ENCODE measurements at places on chromosomes 5 and 9.

DNA sequence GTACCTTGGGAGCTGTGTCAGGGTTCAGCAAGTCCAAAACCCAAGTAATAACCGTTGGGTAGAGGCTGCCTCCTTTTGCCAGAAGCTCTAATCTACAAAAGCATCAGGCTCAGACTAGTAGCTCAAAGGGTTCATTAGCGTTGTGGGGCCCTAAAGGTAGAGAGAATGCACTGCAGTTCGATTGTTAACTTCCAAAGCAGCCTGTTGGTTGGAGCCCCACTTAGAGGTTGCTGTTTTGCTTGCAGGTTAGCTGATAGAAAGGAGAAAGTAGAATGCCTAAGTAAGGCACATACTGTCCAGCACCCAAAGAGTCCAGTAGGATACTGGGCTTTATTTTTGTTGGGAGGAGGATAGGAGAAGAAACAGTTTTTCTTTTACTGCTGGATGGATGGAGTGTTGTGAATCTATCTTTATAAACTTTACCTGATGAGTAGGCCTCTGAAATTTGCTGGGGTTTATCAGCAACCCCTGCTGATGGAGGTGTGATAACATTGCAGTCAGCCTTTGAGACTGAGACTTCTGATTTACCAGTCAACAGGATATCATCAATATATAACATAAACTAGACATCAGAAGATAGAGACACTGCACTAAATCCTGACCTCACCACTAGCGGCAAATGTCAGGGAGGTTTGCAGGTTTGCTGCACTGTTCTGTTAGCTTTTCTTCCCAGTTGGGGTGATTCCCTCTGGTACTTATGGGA is 34.8 kb downstream of the ZNF131 start:
- no peak for DNase-seq

- DNase-seq: peak; percentile 100
These were observed 41.1 kb downstream of the FGF1 start for GRCh38 chr5:142644640-142645361.

DNA sequence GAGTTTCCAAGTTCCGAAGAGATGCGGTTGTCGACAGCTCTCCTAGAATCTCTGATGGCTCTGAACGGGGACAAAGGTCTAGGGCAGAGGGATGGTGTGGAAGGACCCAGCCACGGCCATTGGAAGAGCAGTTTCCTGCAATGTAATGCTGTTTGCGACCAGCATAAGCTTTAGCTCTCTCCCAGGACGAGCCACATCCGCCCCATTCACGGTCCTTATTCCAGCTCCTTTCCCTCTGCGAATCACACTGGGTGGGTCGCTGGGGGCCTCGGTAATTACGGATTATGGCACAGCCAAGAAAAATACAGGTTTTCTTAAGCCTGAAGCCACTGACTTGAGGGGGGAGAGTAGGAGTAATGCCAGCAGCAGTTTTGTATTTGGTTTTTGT is 22.7 kb downstream of the ANXA2R start:
- no peak for DNase-seq

- peak; percentile 81 for DNase-seq
These were observed 129.9 kb downstream of the RXRA start for GRCh38 chr9:134455934-134456755.

DNA sequence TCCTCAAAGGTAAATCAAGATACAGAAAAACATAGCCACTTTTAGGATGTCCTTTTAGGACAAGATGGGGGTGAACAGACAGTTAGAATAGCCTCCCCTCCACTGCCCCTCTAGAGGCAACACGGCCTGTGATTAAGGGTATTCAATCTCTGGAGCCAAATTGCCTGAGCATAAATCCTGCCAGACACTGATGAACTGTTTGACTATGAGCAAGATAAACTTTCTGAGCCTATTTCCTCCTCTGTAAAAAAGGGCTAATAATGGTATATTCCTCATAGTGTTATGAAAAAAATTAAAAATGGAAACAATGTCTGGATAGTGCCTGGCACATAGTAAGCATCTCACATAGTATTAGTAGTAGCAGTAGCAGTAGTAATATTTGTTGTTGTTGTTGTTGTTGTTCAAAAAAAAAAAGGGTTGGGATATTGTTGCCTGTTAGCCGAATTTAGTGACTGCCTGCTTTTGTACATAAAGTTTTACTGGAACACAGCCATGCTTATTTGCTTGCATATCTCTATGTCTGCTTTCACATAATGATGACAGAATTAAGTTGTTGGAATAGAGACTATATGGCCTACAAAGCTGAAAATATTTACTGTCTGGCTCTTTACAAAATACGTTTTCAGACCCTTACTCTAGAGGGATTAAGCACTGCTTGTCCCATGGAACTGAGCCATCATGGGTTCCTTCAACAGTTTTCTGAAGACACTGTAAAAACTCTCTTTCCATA is 536.3 kb downstream of the TLE4 start:
- no peak for DNase-seq

- DNase-seq: peak; percentile 26
These were observed 32.0 kb downstream of the SAR1B start for GRCh38 chr5:134600600-134600999.

GRCh38 chr5:36744773-36745589 is 131.6 kb upstream of the NIPBL start:
- peak; percentile 84 for DNase-seq

DNA sequence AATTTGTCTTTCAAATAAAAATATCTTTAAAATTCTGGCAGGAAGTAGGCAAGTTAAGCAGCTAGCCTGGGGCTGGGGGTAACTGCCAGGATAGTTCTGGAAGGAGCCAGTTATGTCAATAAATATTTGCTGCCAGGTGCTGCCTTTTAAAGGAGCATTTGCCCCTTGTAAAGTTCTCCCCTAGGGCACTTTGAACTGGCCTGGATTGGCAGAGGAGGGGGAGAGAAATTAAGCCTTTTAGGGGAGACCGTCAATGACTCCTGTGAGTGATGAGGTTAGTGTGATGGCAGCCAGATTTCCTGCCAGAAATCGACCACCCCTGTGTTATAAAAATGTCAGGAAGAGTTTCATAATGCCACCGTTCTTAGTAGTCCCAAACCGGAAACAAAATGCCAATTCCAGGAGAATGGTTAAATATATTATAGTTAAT is 89.8 kb upstream of the ELL2 start:
- DNase-seq: no peak

DNA sequence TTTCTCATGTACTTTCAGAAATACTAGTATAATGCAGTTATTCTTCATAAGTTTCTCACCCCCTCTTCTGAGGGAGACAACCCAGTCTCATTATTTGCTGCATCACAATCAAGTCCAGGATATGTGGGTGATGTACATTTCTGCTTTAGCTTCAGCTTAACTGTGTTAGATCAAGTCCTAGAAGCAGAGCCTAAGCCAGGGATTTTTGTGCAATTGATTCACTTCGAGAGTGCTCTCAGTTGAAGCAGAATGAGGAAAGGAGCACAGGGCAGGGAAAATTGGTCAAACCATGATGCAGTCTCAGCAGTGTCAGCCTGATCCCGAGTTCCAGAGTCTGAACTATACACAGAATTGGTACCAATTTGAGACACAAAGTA is 15.1 kb downstream of the HNRNPK start:
- no peak for DNase-seq

DNA sequence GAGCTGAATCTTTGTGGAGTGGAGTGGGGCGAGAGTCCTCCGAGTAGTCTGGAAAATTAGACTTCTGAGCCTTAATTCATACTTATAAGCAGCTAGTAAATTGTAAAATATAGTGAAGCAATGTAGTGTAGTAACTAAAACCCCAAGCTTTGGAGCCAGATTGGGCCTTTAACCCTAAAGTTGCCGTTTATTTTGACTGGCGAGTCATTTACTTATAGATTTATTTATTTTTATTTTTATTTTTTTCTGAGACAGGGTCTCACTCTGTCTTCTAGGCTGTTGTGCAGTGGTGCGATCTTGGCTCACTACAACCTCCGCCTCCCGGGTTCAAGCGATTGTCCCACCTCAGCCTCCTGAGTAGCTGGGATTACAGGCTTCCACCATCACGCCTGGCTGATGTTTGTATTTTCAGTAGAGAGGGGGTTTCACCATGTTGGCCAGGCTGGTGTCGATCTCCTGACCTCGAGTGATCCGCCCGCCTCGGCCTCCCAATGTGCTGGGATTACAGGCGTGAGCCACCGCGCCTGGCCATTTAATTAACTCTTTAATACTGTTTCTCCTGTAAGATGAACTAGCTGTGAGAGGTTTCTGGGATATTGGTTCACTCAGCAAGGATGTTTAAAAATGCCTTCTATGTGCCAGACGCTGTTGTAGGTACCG is 687 bp upstream of the RPS23 start:
- no peak for DNase-seq

DNA sequence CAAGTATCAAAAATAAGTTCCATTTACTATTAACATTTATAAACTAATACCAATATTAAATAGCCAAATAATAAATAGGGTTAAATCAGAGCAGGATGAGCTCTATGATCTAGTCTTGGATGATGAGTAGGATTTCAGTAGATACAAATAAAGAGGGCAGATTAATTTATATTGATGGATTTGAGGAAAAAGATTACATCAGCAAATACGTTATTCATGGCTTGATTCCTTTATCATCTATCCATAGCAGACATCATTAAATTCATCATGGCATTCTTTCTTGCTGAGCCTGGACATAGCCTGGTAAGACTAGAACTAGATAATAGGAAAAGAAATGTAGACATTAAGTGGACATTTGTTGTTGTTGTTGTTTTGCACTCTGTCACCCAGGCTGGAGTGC is 13.4 kb upstream of the MSMP start:
- no peak for DNase-seq

DNA sequence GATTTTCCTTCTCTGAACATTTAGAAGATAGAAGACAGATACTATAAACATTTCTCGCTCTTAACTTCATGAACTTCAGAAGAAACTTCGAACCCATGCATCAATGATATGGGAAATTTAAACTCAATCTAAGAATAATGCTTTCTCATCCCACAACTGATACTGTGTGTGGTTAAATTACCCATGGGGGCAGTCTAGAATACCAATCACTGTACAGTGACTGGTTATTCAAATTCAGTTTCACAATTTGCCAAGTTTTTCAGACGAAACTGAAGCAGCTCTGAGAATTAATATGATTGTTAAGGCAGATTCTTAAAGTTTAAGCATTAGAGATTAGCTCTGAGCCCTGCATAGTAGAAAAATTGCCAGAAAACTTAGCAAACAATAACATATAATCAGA is 431.0 kb downstream of the SH3GL2 start:
- DNase-seq: no peak

GRCh38 chr5:32069396-32069795 is 104.7 kb downstream of the GOLPH3 start:
- no peak for DNase-seq

DNA sequence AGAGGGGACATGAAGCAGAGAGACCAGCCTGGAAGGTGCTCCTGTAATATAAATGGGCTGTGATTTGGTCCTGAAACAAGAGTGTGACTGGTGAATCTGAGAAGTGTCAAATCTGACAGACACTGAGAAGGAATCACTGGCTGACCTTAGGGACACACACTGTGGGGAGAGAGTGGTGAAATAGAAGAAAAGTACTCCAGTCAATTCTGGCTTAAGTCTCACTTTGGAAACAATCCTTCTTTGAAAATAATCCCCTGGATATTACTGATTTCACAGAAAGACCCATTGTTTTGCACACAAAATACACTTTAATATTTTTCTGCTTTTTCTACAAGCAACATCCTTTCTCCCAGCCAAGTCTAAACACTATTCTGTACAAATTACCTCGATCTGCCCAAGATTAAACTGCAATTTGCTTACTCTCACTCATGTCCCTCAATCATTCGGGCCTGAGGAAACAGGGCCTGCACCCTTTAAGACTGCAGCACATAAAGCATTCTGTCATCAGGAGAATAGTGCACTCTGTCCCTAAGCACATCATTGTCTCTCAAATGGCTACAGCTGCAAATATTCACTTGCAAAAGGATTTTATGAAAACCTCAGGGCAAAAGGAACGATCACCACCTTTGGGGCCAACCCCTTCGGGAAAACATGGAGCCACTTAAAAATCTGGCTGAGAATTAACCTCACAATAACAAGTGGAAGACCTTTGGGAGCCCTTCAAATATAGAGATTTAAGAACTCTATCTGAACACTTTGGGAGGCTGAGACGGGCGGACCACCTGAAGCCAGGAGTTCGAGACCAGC is 68.6 kb downstream of the MAPKAP1 start:
- no peak for DNase-seq

GRCh38 chr9:113255438-113255837 is 19.9 kb downstream of the CDC26 start:
- DNase-seq: no peak

GRCh38 chr5:159975462-159976019 is 33.4 kb upstream of the TTC1 start:
- peak; percentile 61 for DNase-seq

- peak; percentile 37 for DNase-seq
These were observed 129.6 kb upstream of the CNTLN start for GRCh38 chr9:17005056-17005823.

GRCh38 chr9:28848671-28849070 is 1275.4 kb upstream of the C9orf72 start:
- DNase-seq: no peak

GRCh38 chr5:72940082-72940481 is 15.8 kb upstream of the FCHO2 start:
- DNase-seq: no peak

- peak; percentile 7 for DNase-seq
These were observed 7.5 kb upstream of the PLCXD3 start for GRCh38 chr5:41517909-41518308.

DNA sequence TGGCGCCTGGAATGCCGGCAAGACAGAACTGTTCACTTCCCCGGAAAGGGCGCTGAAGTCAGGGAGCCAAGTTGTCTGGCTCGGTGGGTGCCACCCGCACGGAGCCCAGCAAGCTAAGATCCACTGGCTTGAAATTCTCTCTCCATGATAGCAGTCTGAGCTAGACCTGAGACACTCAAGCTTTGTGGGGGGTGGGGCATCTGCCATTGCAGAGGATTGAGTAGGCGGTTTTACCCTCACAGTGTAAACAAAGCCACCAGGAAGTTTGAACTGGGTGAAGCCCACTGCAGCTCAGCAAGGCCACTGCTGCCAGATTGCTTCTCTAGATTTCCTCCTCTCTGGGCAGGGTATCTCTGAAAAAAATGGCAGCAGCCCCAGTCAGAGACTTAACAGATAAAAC is 277.4 kb downstream of the SLCO4C1 start:
- DNase-seq: no peak

GRCh38 chr9:596703-597102 is 244.8 kb upstream of the DMRT1 start:
- DNase-seq: no peak

DNA sequence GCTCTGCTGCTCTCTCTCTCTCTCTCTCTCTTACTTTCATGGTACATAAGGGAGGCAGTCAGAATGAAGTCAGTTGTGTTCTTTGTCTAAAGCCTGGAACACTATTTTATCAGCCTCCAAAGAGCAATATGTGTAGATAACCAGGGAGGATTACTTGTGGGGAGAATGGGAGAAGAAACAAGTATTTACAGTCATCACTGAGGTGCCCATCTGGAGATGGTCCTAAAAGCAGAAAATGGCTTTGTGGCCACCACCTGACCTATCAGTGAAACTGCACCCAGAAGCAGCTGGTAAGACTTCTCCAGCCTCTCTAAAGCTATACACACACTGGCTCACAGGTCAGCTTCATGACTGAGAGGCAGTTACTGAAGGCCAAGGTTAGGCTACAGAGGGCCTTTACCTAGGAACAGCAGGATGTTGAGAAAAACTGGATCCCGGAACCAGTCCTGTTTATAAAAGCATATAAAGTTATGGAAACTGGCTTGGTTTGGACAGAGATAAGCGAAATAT is 75.1 kb downstream of the MRPS27 start:
- peak; percentile 30 for DNase-seq

- no peak for DNase-seq
These were observed 56.7 kb upstream of the RETREG1 start for GRCh38 chr5:16673241-16674201.

All from bronchial epithelial cell (primary cell).